ENCODE measurements at places on chromosomes 7 and 10. TPM values are rescaled to one million over a fixed set of nuclear protein-coding genes. Genes with fewer than 3 reads are reported as not detected.

GRCh38 chr7:38187794-38188440, 9.9 kb downstream of the STARD3NL start:
- DNase-seq = no peak

- DNase-seq = no peak
These were observed 25.5 kb downstream of the RNLS start for GRCh38 chr10:88557658-88558057.

DNA sequence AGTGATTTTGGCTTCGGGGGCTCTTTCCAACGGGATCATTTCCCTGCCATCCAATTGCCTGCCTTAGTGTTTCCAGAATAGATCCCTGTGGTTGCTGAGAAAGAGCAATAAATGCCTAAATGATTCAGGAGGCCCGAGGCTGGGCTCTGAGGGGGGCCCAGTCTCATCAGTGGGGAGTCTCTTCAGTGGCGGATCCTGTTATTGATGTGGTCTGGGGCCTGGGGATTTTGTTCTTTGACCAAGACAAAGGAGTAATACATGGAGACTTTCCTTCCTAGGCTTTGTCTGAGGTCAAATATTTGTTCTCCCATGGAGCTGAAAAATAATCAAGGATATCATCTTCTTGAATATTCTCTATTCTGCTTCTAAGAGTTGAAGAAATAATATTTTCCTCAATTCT, 40.8 kb downstream of the TAS2R41 start:
- no peak for DNase-seq

DNA sequence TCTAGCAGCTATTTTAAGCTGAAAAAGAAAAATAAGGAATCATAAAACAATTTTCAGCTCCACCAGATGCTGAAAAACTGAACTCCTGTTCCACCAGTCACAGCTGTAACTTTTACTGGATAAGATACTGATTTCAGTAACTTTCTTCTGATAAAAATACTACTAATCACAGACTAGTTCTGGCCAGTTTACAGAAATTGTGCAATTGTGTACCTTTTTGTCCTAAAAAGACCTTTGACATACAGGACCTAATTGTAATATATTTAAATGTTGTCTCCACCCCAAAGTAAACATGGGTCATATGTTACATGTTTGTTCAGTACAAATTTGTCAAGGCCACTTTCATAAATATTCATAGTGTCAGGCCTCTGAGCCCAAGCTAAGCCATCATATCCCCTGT, 27.1 kb upstream of the PIP start:
- no peak for DNase-seq

DNA sequence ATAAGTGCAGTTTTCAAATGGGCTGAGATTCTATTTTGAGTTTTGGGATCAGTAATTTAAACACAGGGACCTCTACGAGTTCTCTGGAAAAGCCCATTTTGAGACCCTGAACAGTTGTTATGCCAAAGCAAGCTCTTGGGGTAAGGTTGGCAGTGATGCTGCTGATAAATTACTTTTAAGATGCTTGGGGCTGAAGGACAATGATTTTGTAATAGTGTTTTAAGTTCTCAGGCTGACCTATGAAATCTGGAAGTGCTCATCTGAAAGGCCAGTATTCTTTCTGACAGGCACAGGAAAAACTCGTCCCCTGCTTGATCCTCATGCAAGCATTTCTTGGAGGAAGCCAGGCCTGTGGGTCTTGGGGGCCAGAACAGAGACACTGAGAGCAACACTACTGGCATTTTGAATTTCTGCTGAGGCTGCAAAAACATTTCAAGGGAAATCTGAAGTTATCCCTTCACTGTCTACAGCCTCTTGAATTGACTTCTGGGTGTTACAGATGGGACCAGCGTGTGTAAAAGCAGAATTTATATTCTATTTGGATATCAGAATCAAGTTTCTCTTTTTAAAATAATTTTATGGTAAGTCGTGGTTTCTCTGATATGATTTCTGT, 79.7 kb downstream of the AUTS2 start:
- DNase-seq = no peak

- no peak for DNase-seq
These were observed 45.7 kb downstream of the PRPF18 start for GRCh38 chr10:13632440-13632839.

GRCh38 chr10:117519879-117520278, 22.7 kb upstream of the EMX2 start:
- no peak for DNase-seq

Gene HABP2
- not detected for total RNA-seq

Gene SFMBT2
- total RNA-seq = 5.7 TPM

GRCh38 chr7:7443806-7444350, 91.8 kb downstream of the COL28A1 start:
- DNase-seq = no peak

DNA sequence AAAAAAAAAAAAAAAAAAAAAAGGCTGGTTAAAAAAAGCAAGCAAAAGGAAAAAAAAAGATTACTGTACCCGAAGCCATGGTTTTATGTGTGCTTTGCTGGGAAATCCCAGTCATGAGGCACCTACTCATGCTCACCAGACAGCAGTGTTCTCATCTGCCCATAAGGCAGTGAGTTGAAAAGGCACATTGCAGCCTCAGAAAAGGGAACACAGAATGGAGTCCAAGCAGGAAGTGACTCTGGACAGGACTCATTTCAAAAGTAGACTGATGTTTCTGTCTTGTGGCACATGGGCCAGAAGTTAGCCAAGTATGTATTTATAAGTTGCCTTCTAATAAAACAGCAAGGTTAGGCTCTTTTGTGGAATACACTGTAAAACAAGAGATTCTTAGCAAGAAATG, 40.2 kb downstream of the PDSS1 start:
- DNase-seq = no peak

Gene C10orf67
- not detected for total RNA-seq

DNA sequence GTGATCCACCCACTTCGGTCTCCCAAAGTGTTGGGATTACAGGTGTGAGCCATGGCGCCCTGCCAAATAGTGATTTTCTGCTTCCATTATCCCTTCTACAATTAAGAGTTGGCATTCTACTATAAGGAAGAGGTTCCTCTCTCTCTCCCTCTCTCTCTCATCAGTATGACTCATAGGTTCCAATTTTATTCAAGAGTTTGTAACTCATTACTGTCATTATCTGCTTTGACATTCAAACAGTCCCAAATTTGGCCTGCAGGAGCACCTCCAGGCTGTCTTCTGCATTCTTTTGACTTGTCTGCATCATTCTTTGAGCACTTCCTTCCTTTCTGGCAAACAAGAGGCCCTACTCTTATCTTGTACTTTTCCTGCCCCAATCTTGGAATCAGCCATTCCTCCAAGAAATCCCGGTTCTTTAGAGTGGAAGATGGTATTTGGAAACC, 33.2 kb upstream of the CALU start:
- DNase-seq = no peak

Gene LRMDA
- 14.9 TPM for total RNA-seq

Gene WEE2
- total RNA-seq = not detected
